ENCODE measurements at places on chromosomes 7 and 10.

DNA sequence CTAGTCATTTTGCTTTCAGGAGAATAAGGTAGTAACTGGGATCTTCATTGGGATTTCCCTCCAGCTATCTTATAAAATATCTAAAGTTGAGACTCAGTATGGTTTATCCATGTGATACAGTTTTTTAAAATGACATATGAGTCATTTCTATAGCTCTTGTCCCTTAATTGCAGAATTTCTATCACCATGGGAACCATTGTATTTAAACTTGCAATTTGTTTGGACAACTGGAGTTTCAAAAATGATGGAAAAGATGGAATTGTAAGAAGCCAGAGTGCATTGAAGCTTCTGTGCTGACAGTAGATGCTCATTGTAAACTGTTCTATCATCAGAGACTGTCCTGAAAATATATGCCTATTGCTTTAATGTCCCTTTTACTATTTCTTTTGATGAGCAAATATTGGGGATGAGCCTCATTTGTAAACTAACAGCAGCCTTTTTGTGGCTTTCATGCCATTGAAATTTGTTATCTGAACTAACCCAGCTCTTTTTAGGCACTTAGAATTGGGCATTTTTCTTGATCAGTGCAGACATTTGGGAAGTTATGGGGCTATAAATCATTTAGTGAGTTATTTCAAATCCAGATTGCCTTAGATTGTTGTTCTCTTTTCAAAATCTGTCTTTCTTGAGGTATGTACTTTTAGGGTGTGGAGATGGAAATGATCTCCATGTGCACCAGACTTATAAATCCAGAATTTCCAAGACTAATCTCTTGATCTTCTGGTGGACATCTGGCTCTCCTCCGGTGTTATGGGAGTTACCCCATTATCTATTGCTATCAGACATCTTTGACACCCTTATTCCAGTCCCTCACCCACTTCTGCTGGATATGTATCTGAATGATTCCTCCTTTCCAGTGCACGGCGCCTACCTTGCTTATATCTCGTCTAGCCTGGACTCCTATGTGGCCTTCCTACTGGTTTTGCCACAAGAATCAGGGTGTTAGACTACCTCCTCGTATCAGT lies 159.0 kb downstream of the SND1 start:
- no peak for DNase-seq

DNA sequence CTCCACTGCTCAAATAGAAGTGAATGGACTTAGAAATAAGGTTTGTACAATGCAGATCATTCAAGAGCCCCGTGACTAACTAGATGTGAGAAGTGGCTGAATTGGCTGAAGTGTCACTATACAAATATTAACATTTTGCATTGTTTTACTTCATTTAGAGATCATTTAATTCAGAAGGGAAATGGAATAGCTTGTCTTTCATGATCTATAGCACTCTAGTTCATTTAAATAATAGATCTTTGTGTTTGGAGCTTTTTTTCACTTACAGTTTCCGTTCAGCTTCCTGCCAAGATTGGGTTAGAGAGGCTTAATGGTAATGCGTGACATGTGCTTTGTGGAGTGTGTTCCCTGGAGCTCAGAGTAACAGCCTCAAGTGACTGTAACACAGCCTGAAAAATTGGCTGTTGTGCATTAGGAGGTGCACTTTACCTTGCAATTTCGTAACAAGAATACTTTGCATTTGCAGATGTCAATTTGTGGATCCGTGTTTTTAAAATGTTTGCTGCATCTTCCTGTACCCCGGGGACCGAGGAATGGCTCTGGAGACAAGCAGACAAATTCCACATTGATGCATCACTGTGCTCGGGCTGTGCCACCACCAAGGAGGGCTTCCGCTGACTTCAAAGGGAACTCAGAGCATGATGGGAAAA lies 170.3 kb downstream of the NRP1 start:
- DNase-seq: no peak

GRCh38 chr10:52652431-52653262 lies 119.9 kb downstream of the MBL2 start:
- no peak for DNase-seq

DNA sequence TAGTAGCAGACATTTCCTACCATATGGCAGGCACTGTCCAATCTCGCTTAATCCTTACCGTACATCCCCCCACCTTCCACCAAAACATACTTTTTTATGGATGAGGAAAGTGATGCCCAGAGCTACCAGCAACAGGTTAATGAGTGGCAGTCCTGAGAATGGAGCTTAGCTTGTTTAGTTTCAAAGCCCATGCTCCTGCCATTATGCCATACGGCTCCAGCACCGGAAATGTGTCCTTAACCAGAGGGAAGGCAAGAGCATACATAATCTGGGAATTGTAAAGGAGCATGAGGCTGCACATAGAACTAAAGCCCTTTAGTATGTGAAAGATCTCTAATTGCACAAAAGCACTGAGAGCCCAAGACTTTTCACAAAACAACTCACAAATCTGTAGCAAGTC lies 155.9 kb upstream of the PHYHIPL start:
- no peak for DNase-seq

GRCh38 chr7:4020086-4020485 lies 662.0 kb upstream of the FOXK1 start:
- DNase-seq: no peak

GRCh38 chr7:41574377-41574776 lies 128.5 kb downstream of the INHBA start:
- DNase-seq: no peak
